ENCODE measurements at places on chromosomes 13 and 19.

DNA sequence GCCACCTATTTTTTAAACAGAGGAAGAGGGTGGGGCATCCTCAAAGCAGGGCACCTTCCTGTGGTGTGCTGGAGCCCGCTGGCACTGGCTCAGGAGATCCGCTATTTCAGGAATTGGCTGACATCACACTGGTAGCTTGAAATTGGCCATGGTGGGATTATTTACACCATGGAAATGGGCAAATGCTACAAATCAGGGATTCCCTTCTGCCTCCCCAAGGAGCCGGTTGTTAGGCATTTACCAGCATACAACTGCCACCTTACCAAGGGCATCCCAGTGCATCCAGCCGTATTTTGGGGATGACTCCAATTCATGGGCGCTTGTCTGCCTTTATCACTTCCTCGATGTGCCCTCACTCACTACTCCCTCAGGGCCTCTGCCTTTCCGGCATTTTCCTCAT lies 14.2 kb downstream of the HRC start:
- no peak for DNase-seq

DNA sequence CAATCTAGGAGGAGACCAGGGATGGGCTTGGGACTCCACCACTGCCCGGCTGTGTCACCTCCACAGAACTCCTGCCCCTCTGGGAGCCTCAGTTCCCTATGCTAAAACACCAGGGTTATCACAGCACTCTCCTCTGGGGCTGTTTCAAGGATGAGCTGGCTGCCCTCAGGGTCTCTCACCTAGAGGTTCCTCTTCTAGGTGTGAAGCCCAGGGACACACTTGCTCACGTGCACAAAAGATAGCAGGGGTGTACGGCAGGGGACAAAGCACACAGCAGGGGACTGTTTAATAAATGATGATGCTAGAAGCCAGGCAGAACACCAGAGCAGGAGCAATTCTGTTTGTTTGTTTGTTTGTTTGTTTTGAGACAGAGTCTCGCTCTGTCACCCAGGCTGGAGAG lies 16.8 kb upstream of the LYPD3 start:
- DNase-seq = no peak

- peak; percentile 37 for DNase-seq
Measured at GRCh38 chr19:3224346-3225168, at the start of gene CELF5. Gene CELF5 (plus strand): TSS chr19:3224661. CDS start chr19:3224740, 79 bp downstream.

GRCh38 chr19:10878253-10878652 lies 6.9 kb downstream of the CARM1 start:
- DNase-seq = no peak

GRCh38 chr13:33932769-33933406 lies 114.9 kb downstream of the RFC3 start:
- no peak for DNase-seq

- no peak for DNase-seq
Measured at GRCh38 chr13:94317063-94317491, 162.4 kb downstream of the DCT start.

DNA sequence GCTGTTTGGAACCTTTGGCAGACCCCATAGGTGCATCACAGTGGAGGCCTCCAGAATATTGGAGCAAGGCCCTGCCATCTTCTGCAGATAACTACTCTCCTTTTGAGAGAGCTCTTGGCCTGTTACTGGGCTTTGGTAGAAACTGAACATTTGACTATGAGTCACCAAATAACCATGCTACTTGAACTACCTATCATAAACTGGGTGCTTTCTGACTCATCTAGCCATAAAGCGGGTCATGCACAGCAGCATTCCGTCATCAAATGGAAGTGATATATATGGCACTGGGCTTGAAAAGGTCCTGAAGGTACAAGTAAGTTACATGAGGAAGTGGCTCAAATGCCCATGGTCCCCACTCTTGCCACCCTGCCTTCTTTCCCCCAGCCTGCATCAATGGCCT lies 782.5 kb upstream of the SLITRK6 start:
- no peak for DNase-seq

- no peak for DNase-seq
Measured at GRCh38 chr19:8552810-8553209, 24.4 kb downstream of the MYO1F start.

DNA sequence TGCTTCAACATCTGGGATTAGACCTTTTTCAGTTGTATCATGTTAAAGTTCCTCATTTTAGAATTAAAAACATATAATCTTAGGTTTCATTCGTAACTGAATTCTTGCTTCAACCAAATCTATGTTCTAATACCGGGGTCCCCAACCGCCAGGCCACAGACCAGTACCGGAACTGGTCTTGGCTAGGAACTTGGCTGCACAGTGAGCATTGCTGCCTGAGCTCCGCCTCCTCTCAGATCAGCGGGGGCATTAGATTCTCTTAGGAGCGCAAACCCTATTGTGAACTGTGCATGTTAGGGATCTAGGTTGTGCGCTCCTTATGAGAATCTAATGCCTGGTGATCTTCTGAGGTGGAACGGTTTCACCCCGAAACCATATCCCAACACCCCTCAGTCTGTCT lies 19.2 kb downstream of the ITM2B start:
- no peak for DNase-seq

GRCh38 chr19:28296506-28296905 lies 916.4 kb downstream of the UQCRFS1 start:
- no peak for DNase-seq

GRCh38 chr19:28502879-28503734 lies 709.8 kb downstream of the UQCRFS1 start:
- DNase-seq = no peak

GRCh38 chr13:100564444-100565223 lies 24.0 kb downstream of the GGACT start:
- DNase-seq = no peak

DNA sequence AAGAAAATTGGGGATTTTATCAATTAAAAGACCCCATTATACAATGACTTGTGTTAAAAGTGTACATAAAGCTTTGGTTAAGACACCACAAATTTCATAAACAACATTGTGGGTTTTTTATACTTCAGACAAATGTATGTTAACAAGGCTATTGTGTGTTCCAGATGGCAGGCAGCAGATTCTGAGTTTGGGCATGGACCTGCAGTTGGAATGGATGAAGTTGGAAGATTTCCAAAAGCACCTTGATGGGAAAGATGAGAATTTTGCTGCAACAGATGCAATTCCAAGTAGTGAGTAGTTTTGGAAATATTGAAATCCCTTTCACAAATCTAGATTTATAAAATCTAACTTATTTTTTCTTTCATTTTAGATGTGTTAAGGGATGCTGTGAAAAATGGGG lies 25.4 kb downstream of the MPHOSPH8 start:
- DNase-seq = no peak

DNA sequence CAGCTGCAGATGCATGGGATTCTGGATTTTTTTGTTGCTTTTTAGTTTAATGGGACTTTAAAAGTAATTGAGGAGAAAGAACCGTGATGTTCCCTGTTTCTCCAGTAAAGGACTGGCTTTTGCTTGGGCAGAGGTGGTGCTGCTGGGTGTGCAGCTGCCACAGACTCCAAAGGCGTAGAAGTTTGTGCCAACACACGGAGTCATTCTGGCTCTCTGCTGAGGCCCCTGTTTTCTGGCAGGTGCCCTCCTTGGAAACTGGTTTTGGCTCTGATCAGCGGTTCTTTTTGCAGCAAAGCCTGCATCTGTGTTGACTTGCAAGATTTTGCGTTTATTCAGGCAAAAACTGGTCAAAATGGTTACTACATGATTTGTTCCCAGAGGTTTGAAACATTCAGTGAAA lies 16.0 kb upstream of the QTRT1 start:
- DNase-seq = no peak

GRCh38 chr13:29936051-29936813 lies 85.8 kb upstream of the UBL3 start:
- DNase-seq = no peak

DNA sequence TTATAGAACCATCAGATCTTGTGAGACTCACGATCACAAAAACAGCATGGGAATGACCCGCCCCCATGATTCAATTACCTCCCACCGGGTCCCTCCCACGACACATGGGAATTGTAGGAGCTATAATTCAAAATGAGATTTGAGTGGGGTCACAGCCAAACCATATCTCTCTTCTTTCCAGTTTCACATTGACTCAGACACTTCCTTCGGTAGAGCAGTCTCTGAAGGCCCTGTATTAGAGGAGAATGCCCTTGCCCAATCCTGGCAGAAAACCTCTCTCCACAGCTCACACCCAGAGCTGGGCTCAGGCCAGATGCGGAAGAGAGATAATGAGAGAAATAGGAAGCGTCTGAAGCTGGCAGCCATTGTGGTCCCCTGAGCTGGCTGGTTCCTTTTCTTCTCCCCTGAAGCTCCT lies 72.4 kb upstream of the CLDN10 start:
- DNase-seq = no peak

DNA sequence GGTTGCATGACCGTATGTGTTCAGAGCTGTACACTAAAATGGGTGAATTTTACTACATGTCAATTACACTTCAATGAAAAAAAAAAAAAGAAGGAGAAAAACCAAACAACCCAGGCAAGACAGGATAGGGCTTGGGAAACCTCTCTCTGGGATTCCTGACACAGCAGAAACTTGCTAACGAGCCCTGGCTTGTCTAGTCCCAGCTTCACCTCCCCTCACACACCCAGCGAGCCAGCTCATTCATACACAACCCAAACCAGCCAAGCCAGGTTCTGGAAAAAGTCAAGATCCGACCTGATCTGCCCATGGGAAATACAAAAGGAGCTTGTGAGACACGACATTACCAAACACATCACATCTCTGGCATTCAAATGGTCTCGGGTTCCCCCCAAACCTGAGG lies 3.7 kb upstream of the TECR start:
- no peak for DNase-seq

DNA sequence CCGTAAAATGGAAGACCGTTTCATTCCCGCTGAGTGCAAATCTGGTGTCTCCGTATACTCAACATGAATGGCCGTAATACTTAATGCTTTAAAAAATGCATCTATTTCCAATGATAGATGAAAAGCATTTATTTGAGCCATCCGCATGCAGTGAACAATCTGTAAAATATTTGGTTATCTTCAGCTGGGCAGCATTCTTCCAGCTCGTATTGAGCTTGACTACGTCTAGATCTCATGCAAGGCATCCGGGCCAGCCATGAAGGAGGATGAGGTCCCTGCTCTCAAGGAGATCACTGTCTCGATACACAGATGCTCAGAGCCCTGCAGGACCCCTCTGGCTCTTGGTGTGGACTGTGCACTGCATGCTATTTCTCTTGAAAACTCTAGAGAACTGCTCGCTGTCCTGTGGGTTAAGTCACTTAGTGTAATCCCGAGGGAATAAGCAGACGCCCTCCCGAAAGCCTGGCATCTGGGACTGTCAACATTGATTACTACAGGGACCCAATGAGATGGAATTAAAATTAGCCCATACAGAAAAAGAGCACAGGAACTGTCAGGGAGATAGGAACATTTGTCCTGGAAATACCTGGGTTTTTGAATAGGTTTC lies 112.4 kb upstream of the RNF113B start:
- no peak for DNase-seq

GRCh38 chr13:110392510-110393240 lies 85.6 kb downstream of the COL4A2 start:
- DNase-seq = no peak

DNA sequence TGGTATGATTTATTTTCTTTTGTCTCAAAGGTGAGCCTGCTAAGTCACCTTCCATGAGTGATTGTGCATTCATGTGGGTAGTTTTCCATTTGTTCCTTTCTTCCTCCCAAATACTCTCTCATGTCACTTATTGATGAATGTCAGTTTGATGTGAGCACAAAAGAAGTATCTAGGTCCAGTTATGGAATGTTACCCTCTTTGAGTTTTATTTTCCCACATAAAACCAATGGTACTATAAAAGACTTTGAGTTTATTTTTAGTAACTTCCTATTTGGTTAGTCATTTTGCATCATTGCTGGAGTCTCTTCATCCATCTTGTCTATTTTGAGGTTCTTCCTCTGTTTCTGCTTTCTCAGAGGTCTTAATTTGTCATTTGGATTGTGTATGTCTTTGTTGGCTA lies 321.3 kb downstream of the GPC6 start:
- no peak for DNase-seq

- DNase-seq = no peak
Measured at GRCh38 chr19:6738787-6739389, 592 bp upstream of the TRIP10 start.

DNA sequence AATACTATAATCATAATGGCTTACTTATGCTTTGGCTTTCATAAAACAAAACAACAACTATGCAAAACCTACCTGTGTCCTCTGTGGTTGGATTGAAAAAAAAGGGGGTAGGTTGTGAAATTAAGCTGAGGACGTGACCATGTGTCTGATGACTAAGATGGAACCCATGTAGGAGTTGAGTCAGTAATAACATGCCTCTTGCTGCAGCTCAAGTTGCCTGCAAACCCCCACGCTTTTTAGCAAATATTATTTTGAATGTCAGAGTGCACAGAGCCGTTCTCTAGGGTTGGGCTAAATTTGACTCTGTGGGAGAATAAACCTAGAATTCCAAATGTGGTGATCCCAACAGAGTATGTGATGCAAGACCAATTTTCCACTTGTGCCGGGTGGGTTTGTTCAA lies 209.3 kb downstream of the KCNRG start:
- no peak for DNase-seq
